ENCODE measurements at places on chromosomes 2 and 18.
A peak's percentile ranks its signal among the peaks of the same experiment; 100 is the strongest.

DNA sequence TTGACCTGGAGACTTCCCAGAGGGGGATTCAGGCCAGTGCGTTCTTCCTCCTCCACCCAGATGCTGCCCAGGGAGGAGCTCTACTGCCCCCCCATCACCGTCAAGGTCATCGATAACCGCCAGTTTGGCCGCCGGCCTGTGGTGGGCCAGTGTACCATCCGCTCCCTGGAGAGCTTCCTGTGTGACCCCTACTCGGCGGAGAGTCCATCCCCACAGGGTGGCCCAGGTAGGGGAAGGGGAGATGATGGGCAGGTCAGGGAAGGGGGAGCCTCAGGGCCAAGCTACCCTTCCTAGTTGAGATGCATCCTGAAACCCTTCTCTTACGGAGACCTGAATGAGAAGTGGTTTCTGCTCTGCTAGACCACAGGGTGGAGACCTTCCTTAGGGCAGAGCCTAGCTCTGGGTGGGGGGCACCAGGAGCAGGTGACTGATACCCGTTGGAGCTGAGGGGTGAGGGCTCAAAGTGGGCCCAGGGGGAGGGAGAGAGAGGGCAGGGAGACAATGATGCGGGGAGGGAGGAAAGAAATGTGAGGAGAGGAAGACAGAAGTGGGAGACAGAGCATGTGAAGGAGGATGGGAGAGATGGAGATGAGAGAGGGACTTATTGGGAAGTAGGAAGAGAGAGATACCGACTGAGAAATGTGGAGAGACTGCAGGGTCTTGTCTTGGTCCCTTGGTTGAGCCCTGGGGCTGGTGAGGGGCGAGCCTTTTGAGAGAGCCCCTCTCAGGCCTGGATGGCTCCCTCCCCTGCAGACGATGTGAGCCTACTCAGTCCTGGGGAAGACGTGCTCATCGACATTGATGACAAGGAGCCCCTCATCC lies 159.4 kb downstream of the DYSF start:
- no peak for DNase-seq

DNA sequence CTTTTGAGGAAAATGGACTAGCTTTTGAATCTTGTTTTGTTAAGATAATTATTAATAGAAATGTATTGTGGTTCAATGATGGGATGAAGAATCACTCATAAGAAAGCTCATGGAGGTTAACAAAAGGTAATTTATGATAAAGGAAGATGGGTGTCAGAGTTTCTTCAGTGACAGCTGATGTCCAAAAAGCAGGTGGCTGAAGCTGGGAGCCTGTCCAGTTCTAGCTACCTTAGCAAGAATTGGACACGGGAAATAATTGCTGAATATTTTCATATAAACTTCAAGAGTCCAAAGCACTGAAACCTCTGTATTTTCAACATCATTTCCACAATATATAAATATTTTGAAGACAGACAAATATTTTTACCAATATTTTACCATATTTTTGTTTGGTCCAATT lies 1505.8 kb upstream of the SLC39A10 start:
- no peak for DNase-seq

GRCh38 chr2:133843091-133843490 lies 274.8 kb upstream of the NCKAP5 start:
- no peak for DNase-seq

GRCh38 chr2:64793701-64794100 lies 140.0 kb upstream of the SERTAD2 start:
- DNase-seq, result no peak

GRCh38 chr2:152504618-152505017 lies 169.6 kb downstream of the FMNL2 start:
- no peak for DNase-seq

DNA sequence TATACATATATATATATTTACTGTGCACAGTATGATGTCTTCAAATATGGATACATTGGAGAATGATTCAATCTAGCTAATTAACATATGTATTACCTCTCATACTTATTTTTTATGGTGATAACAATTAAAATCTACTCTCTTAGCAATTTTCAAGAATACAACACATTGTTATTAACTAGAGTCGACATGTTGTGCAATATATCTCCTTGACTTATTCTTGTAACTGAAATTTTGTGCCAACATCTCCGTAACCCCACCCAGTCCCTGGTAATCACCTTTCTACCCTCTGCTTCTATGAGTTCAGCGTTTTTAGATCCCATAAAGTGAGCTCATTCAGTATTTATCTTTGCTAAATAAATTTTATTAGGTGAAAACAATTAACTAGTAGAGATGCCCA lies 216.4 kb upstream of the TMEM200C start:
- no peak for DNase-seq

- DNase-seq, result peak; percentile 87
These were observed 17.0 kb upstream of the NFATC1 start for GRCh38 chr18:79378536-79379250.

- no peak for DNase-seq
These were observed 170.1 kb upstream of the REV1 start for GRCh38 chr2:99659874-99660273.

- DNase-seq, result no peak
These were observed 25.3 kb downstream of the RTP5 start for GRCh38 chr2:241894681-241895426.

- peak; percentile 39 for DNase-seq
These were observed 14.7 kb upstream of the IKZF2 start for GRCh38 chr2:213166109-213166508.

GRCh38 chr2:100406120-100406508 lies 11.4 kb downstream of the CHST10 start:
- DNase-seq, result no peak

- DNase-seq, result no peak
These were observed 87.8 kb downstream of the UPP2 start for GRCh38 chr2:158189526-158189925.

Measured in GM10248 (cell line).